ENCODE measurements at places on chromosomes 2 and 18.

- no peak for DNase-seq
Observed at GRCh38 chr2:237900891-237901831, 41.7 kb downstream of the RAMP1 start.

GRCh38 chr2:1024981-1025380, 74.3 kb downstream of the SNTG2 start:
- DNase-seq = no peak

DNA sequence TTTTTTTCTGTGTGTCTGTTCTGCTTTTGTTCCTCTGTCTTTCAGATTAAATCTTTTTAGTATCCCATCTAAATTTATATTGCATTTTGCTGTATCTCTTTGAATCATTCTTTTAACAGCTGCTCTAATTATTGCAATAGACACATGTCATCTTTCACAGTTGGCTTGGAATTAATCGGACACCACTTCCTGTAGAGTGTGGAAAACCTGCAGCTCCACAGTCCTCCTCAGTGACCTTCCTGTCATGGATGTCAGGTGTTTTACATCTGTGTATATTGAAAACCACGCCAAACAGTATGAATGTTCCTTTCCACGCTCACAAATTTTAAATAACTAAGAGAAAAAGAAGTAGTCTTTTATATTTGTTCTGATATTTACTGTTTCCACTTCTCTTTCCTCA, 135.3 kb downstream of the PXDN start:
- no peak for DNase-seq

DNA sequence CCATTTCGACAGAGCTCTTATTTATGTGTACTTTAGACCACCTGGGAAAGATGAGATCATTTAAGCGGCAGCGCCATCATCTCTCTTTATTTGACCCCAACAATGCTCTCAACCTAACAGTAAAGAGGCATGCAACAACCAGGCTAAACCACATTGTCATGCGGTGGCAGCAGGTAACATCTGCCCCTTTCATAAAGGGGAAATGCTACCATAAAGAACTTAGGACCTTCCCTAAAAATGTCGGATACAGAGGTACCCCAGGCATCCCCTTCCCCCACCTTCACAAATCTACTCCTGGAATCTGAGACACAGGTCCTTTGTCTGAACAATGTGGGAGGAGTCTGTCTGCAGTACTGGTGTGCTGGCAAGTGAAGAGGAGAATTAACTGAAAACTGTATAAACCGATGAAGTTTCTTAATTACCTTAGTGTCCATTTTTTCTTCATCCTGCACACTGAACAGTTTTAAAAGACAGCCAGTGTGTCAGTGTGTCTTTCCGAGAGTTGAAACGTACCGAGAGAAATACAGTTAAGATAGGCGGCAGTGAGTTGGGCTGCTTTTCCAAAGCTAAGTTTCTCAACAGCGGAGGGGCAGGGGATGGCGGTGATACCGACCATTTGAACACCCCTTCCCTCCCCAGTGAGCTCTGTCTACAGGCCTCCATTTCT, 1.9 kb downstream of the MEX3C start:
- no peak for DNase-seq

DNA sequence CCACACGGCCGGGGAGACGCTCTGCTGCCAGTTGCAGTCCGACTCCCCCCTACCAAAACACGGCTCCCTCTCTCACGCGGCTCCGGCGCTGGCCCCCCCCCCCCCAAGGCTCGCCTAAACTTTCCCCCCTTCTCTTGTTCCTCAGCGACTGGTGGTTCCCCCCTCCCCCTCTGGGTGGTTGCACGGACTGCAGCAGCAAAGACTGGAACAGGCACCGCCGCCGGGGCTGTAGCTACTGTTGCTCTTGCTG, 281 bp downstream of the XPO1 start:
- no peak for DNase-seq

DNA sequence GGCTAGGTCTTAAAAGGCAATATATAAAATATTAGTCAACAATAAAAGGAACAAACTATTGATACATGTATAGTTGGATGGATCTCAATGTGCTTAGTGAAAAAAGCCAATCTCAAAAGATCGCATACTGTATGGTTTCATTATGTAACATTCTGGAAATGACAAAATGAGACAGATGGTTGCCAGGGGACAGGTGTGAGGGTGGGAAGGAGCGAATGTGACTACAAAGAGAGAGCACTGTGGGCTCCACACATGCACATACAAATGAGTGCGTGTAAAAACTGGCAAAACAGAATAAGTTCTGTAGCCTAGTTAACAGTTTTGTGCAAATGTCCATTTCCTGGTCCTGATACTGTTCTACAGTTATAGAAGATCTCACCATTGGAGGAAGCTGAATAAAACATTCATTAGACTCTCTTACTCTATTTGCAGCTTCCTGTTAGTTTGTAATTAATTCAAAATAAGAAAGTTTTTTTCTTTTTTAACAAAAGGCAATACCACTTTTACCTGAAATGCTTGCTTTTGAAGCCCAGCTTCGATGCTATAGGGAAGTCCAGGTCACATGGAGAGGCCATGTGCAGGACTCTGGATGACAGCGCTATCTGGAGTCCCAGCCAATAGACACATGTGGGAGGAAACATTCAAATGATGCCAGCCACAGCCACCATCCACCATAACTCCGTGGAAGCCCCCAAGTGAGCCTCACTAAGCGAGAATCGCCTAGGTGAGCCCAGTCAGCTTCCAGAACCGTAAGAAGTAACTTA, 21.0 kb upstream of the C2orf80 start:
- no peak for DNase-seq

GRCh38 chr2:230019742-230020141, 49.0 kb downstream of the SLC16A14 start:
- DNase-seq = no peak

- DNase-seq = no peak
Observed at GRCh38 chr2:109482361-109482861, 131.4 kb downstream of the SEPTIN10 start.

DNA sequence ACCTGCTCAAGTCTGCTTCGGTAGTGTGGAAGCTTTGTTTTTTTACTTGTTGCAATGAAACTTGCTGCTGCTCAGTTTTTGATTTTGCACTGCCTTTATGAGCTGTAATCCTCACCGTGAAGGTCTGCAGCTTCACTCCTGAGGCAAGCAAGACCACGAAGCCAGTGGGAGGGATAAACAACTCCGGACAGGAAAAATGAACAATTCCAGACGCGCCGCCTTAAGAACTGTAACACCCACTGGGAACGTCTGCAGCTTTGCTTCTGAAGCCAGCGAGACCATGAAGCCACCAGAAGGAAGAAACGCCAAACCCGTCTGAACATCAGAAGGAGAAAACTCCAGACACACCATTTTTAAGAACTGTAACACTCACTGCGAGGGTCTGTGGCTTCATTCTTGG, 245.7 kb upstream of the REG3G start:
- no peak for DNase-seq

- DNase-seq = no peak
Observed at GRCh38 chr18:61929881-61930640, 37.3 kb upstream of the RNF152 start.

DNA sequence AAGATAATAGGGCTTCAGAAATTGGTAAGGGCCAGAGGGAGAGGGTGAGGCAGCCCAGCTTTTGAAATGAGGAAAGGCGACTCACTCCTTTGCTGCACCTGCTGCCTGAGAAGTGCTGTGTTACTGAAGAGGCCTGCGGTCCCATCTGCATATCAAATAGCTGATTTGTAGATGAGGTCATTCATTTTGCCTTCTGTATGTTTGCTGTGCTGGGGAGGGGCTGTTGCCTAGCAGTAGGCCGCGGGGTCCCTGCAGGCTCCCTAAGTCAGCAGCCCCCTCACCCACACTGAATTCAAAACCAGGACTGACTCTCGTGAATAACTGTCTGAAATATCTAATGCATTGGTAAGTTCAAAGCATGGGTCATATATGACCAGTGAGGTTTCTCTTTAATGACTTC, 377.2 kb downstream of the SOX11 start:
- DNase-seq = no peak

DNA sequence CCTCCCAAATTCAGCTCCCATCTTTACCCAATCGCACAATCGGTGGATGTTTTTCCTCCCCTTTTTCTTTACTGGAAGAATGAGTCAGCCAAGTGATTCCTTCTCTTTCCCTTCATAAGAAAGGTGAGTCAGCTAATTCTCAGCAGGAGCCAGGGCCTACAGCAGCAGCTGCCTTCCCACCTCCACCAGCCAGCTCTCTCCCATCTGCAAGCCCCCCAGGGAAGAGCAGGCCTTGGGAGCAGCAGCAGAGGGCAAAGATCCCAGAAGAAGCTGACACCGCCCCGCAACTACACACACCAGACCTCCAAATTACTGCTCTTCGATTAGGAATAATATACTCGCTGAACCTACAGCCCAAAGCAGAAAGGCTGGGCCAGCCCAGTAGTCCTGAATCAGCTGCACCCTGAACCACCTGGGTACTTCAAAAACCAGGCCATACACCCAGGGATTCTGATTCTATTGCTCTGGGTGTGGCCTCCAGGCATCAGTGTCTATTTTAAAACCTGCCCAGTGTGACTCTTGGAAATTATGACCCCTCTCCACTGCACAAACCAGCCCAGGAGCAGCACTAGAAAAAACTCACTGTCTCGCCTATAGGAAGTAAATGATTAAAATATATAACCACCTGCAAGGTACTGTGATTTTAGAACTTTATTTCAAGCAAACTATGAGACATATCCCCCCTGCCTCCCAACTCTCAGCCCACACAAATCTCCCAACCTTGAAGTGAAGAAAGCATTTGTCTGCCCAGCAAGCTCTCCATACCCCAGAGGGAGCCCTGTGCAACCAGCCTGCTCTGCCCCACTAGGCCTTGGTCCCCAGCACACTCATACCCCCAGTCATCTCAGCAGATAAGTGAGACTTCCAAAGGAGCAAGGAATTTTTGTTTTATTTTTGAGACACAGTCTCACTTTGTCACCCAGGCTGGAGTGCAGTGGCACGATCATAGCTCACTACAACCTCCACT, 7.3 kb downstream of the SFXN5 start:
- DNase-seq = no peak

GRCh38 chr2:78811955-78812610, 213.4 kb upstream of the REG3G start:
- no peak for DNase-seq

DNA sequence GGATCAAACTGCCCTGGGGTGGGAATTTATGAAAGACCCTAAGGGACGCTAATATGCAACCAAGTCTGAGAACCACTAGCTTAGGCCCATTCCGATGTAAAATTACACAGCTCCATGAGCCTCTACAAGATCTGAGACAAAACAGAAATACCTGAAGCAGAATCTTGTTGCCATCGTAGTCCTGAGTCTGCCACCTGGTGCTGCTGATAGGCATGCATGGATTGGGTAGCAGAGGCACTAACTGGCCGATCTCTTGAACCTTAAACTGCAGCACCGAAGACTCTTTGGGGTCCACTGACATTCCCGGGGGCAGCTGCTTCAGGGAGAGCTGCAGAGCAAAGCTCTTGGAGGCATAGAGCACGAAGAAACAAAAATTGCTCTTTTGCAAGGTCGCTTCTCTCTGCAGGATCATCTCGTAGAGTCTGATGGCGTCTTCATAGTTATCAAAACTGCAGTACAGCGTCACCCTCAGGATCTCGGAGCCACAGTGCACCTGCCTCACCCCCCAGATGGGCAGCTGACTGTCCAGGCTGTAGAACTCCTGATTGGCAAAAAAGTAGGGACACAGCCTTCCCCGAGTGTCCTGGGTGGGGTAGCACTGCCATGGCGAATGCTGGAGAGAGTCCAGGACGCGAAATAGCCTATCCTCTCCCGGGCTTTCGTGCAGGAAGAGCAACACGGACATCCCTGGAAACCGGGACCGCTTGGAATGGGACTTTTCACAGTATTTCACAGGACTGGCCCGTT, 848 bp downstream of the FAM124B start:
- DNase-seq = no peak

DNA sequence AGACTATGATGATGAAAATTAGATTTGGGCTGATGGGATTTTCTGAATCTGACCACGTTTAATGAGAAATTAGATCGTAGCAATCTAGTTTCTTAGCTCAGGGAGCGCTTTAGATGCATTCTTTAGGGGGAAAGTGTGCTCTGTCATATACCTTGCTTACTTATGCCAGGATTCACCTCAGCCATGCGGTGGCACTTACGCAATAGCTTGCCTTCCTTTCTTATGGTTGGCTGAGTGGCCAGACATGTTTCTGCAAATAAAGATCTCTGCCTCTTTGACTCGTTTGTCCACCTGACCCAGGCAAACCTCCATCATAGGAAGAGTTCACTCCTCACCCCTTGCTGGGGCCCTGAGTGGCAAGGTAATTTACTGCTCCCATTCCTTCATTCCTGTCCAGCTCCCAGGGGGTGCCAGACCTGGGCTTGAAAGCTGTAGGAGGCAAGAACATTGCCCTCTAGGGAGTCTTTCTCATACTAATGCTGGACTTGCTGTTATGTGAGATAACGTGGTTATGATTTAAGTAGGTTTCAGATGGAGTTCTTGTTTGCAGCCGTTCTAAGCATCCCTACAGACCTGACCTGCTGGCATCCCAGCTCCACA, 57.1 kb downstream of the FBLN7 start:
- DNase-seq = no peak

DNA sequence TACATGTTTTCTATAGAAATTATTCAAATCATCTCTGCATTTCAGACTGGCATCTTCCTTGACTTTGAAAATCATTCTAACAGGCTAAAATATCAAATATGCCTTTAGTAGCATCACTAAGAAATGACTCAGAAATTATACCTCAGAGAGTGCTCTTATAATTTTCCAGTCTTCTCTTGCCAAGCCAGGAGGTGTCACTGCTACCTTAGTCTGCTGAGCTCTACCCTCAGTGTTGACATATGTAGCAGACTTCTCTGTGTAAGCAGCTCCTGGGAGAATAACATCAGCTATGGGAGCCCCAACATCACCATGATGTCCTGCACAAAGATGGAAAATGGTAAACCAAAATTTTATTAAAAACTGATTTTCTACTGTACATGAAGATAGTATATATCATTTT, 31.6 kb downstream of the NDUFS1 start:
- DNase-seq = no peak

DNA sequence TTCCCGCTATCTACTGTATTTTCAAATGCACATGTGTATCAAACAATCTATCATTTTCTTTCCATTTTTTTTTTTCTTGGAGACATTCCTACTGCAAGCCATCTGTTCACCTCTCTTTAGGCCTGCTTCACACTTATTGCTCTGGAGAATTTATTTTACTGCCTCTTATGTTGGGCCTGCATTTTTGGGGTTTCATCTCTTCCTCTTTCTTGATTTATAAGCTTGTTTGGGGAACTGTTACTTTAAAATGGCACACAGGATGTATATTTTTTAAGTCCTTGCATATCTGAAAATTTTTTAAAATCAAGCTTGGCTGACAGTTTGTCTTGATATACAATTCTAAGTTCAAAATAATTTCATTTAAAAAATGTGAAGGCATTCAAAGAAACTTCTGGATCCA, 3.5 kb upstream of the RAB27B start:
- no peak for DNase-seq
